ENCODE measurements at places on chromosomes 13 and 19. TPM values are rescaled to one million over a fixed set of nuclear protein-coding genes. Genes with fewer than 3 reads are reported as not detected.

GRCh38 chr19:54804101-54804500 is 691 bp downstream of the KIR2DL4 start:
- no peaks in the 10 kb centered on the region for H3K36me3 ChIP-seq
- no peak overlapping the region for H3K27ac ChIP-seq
- H3K4me1 ChIP-seq, result no peaks in the 10 kb centered on the region
- H3K4me3 ChIP-seq, result no peak overlapping the region

GRCh38 chr13:110237875-110238817 is 68.8 kb downstream of the COL4A1 start:
- no peak for DNase-seq
- H3K36me3 ChIP-seq, result no peaks in the 10 kb centered on the region
- H3K4me1 ChIP-seq, result peaks cover 63% of the 10 kb centered on the region
- H3K4me3 ChIP-seq, result no peak overlapping the region

NMRK2 gene
- not detected for total RNA-seq

GRCh38 chr13:102678339-102679107 is 16.3 kb downstream of the METTL21C start:
- H3K27ac ChIP-seq, result no peak overlapping the region
- no peaks in the 10 kb centered on the region for H3K27me3 ChIP-seq
- H3K4me3 ChIP-seq, result no peak overlapping the region
- H3K4me1 ChIP-seq, result no peaks in the 10 kb centered on the region
- no peak for DNase-seq

DNA sequence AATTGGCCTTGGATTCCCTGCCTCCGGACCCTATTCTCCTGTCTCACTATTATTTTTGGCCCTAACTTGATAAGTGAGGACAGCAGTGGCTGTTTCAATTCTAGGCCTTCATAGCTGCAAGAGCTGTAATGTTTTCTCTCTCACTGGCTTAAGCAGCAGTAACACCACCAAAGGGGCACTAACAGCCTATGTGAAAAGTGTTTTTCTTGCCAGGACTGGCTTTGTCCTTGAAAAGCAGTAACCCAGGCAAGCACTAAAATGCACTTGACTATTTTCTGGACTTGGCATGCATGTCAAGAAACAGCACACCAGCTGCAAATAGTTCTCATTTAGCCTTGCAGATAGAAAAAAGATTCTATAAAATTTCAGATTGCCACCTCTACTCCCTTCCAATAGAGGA is 9.3 kb upstream of the FBXL3 start:
- no peaks in the 10 kb centered on the region for H3K36me3 ChIP-seq
- H3K4me1 ChIP-seq, result no peaks in the 10 kb centered on the region
- no peaks in the 10 kb centered on the region for H3K27me3 ChIP-seq
- no peak for DNase-seq
- H3K27ac ChIP-seq, result no peak overlapping the region

S1PR2 gene
- total RNA-seq, result 1.6 TPM

SULT2A1 gene
- total RNA-seq, result not detected

APOC4 gene
- total RNA-seq, result not detected

- H3K27ac ChIP-seq, result peak overlapping the region; percentile 71
- DNase-seq, result no peak
- H3K4me1 ChIP-seq, result peaks cover 16% of the 10 kb centered on the region
- H3K27me3 ChIP-seq, result no peaks in the 10 kb centered on the region
Observed at GRCh38 chr19:55494172-55494761, 6.0 kb downstream of the SSC5D start.

- H3K36me3 ChIP-seq, result no peaks in the 10 kb centered on the region
- peaks cover 7% of the 10 kb centered on the region for H3K4me1 ChIP-seq
- H3K27ac ChIP-seq, result peak overlapping the region; percentile 66
- H3K4me3 ChIP-seq, result no peak overlapping the region
Observed at GRCh38 chr13:33744589-33745369, 73.2 kb upstream of the RFC3 start.

- H3K27ac ChIP-seq, result no peak overlapping the region
- no peaks in the 10 kb centered on the region for H3K4me1 ChIP-seq
- H3K27me3 ChIP-seq, result no peaks in the 10 kb centered on the region
- no peak for DNase-seq
- H3K36me3 ChIP-seq, result no peaks in the 10 kb centered on the region
- H3K4me3 ChIP-seq, result no peak overlapping the region
Observed at GRCh38 chr13:98105929-98106336, 37.0 kb upstream of the FARP1 start.

GRCh38 chr13:26216042-26216441 is 6.1 kb downstream of the RNF6 start:
- no peaks in the 10 kb centered on the region for H3K27me3 ChIP-seq
- DNase-seq, result no peak
- peaks cover 7% of the 10 kb centered on the region for H3K4me1 ChIP-seq
- peaks cover 17% of the 10 kb centered on the region for H3K36me3 ChIP-seq
- no peak overlapping the region for H3K27ac ChIP-seq

CEACAM6 gene
- total RNA-seq, result 288 TPM

All from esophagus squamous epithelium (tissue), 5 donors.